Esophagus squamous epithelium (tissue), 5 donors: ENCODE measurements at places on chromosomes 11 and 22.

GRCh38 chr22:19046719-19047609 is 75.2 kb downstream of the DGCR2 start:
- DNase-seq = no peak

DNA sequence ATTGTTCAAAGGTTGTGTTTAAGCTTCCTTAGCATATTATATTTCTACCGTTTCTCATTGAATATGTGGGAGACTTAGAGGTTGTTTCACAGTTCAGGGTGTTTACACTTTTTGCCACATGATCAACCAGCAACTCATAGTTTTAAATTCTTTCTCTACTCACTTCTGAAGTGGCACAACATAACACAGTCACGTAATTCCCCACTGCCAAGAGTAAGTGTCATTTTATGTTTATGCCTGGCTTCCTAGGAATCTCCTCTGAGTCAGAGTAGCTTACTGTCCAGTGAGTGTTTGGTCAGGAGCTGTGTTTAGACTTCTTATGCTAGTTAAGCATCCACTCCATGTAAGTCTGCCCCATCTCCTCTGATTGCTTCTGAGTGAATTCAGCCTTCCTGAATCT is 520.8 kb upstream of the KIRREL3 start:
- no peak for DNase-seq

- no peak for DNase-seq
Observed at GRCh38 chr11:116517584-116517983, 255.2 kb downstream of the BUD13 start.

DNA sequence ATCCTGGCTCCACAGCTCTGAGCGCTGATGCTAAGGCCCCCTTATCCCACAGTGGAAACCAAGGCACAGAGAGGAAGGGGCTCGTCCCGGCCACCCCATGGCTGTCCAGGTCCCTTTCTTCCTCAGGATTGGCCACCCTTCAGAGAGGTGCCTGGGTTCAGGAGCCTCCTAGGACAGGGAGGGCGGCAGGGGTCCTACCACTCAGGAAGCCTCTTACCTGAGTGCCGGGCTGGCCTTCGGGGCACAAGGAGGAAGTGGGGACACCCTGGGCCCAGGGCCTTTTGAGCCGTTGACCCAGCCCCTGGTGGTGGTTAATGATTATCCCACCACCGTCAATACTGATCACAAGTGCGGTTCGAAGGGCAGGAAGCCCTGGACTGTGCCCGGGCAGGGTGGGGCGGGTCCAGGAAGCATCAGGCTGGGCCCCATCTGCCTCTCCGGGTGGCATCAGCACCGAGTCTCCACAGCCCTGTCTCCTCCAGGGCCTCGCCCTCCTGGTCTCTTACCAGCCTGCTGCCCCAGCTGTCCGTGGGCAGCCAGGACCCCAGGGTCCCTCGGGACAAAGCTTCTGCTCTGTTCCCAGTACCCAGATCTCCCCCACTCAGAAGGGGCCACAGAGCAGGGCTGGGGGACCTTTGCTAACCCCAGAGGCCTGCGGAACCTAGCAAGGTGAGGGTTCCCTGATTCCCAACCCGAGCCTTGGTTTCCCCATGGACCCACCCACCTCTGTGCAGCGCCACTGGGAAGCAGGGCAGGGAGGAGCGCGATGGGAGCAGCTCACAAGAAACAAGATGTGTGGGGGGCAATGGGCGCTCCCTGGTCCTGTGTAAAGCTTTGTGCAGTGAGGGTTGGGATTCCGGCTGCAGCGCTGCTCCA is 15.0 kb upstream of the EHD1 start:
- no peak for DNase-seq

DNA sequence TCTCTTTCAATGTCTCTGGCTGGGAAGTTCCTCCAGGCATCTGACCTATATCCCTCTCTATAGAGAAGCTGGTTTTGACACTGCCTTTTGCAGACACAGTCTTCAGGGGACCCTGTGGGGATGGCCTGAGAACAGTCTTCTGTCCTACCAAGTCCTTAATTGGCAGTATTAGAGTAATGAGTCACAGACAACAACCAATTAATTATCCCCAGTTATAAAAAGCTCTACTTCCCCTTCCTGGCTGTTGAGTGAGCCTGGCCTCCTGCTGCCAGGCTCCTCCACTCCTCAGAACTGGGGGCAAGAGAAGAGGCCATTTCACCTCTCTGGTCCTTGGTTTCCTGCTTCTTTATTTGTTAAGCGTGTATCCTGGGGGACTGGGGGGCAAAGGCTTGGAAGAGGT is 41.2 kb upstream of the KLHL35 start:
- no peak for DNase-seq

- DNase-seq = no peak
Observed at GRCh38 chr11:96130061-96130620, 206.2 kb upstream of the MTMR2 start.

DNA sequence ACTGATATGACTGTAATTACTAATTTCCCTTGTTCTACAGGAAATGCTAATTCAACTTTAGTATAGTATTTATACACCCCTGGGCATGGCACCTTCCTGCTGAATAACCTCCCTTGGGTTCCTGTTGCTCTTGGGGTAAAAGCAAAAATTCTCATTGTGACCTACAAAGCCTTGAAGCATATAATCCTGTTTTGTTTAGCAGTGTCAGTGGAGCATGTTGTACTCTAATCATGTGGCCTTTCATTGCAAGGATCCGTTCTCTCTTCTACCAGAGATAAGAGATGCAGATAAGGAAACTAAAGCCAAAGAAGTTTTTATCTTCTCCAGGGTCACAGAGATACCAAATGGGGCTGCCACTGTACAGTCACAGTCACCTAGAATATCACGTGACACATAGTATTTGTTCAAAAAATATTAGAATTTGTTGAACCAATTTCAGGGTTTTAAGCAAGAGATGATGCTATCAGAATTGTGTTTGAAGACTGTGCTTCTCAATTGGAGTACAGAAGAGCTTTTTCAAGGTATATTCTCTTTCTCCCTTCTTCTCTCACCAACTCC is 25.1 kb downstream of the CSRP3 start:
- no peak for DNase-seq

DNA sequence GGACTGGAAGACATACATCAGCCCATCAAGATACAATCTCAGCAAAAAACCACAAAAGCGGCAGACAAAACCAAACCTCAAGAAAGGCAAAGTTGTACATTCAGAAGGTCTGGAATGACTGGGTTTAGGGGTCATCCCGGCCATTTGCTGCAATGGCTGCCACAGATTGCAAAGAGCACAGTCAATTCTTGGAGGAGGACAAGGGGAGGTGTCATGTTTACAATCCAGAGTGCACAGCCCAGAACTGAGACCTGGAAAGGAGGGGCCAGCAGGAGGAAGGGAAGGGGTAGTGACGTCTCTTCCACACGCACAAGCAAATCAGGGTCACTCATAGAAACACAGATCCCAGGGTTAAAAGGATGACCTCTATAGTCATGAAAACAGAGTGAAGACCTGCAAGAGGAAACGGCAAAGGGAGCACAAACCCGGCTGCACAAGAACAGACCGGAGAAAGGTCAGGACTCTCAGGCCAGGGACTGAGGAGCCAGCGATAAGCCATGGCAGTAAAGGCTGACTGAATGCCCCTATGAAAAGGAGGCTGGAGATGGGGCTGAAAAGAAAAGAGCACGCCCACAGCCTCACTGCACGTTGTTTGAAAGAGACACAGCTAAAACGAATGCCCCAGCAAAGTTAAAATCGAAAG is 18.2 kb upstream of the MUC5AC start:
- no peak for DNase-seq

DNA sequence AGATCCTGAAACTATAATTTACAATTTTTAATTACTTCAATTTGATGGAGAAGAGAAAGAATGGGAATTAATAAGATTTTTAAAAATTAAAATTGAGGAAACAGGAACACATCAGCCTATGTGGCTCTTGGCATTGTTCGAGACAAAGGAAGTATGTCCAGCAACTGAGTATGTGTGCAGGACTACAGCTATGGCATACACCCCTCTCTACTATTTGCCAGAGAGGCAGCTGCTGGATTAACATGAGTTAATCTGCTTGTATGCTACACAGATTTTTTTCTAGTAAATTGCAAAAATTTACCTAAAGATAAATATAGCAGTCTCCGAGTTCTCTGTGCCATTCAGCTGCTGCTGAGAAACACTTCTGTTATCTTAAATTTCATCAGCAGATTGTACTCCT is 70.6 kb downstream of the PHF21A start:
- DNase-seq = no peak

DNA sequence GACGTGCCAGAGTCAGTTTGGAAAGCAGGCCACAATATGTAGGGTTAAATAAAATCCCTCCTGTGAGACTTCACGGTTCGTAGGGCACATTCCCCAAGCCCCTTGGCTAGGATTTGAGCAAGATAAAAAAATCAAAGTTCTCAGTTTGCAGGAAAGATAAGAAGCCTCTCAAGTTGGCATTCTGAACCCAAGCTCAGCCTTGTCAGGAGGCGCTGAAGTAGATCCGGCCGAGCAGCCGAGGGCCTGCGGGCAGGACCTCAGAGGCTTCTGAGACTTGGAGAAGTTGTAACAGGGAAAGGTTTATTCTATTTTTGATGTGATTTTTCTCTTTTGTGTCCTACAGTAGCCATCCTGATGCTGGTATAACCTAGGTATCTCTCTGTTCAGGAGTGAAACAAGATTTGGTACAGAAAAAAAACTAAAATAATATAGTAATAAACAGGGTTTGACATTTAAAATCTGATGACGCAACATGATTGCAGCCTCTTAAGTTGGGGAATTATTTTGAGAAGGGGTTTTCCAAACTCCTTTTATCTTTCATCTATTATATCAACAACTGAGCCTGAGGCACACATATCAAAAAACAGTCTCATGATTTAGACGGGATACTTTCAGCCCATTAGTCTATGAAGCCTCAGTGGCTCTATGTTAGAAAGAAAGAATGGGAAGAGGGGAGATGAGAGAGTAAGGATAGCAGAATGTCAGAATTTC is 10.1 kb downstream of the PATE2 start:
- DNase-seq = no peak

DNA sequence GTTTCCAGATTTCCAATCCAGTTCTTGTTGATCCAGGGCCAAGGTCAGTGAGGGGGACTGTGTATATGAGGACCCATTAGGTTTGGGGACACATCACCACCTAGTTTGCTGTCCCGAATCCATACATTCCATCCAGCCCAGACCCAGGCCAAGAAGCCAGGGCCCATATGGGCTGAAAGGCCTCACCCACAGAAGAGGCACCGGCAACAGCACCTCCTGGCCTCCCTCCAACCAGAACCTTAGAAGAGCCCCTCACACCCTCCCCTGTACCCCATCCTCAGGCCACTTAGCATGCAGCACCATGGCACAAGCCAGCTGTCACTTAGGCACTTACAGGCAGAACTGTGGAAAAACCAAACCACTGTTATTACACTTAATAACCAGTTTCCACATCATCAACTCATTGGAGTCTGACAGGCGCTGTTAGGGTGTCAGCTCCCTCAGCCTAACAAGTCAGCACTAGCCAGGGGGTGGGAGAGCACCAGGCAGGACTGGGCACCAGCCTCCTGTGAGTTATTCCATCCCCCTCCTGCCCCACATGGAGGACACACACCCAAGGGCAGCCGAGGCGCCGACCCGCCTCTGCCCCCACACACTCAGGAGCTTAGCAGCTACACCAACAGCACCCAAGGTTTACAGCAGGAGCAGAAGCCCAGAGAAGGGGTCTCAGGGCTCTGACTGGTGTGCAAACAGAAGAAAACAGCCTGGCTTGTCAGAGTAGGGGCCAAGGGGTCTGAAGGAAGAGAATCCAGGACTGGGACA is 132.0 kb downstream of the BUD13 start:
- no peak for DNase-seq

GRCh38 chr11:30255637-30256036 is 24.8 kb downstream of the FSHB start:
- no peak for DNase-seq

DNA sequence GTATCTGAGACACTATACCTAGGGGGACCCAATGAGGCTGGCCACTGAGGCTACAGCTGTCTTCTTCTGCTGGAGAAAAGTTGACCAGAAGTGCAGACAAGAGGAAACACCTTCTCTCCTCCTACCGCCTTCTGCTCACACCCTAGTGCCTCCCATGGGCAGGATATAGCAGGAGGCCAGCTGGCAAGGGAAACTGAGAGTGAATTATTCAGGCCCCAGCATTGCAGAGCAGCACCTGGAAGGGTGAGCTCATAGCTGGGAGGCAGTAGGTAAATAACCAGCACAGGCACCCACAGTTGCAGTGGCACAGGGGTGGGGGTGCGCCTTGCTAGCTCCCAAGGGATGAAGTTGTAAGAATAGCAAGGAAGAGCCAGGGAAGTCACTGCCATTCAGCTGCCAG is 267.4 kb upstream of the NCAM1 start:
- no peak for DNase-seq

GRCh38 chr11:6531267-6531752 is 34.2 kb downstream of the DNHD1 start:
- no peak for DNase-seq

DNA sequence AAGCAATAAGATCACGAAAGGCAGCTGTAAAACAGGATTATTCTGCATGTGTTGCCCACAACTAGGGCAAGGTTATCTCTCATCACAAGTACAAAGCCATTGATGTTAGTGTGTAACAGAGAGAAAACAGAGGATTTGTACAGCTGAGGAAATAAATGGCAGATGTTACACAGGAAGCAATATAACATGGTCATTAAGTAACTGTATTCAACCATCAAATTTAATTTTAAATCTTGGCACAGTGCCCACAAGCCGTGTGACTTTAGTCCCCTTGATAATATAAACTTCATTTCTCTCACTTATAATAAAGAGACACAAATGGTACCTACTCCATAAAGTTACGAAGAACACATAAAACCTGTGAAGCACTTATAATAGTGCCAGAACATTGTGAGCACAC is 17.3 kb downstream of the OR51E2 start:
- no peak for DNase-seq

- DNase-seq = no peak
Observed at GRCh38 chr22:20852076-20852475, 6.5 kb downstream of the PI4KA start.

DNA sequence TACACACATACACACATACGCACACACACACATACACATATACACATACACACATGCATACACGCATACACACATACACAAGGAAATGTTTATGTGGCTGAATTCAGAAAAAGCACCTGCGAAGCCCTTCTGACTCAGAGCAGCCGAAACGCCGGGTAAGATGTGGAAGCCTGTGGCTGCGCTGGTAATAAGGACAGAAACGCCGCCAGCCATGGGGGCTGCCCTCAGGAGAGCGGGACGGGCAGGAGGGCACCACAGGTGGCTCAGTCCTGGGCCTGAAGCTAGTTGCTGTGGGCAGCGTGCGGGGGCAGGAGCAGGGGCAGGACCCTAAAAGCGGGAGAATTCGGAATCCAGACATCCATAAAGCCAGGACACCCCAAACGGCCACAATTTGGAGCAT is 378.3 kb downstream of the BRD1 start:
- DNase-seq = no peak

GRCh38 chr11:128803011-128803410 is 64.1 kb downstream of the KCNJ1 start:
- no peak for DNase-seq

GRCh38 chr22:22226448-22227187 is 18.0 kb upstream of the VPREB1 start:
- no peak for DNase-seq

GRCh38 chr11:134533511-134533910 is 121.5 kb upstream of the B3GAT1 start:
- DNase-seq = no peak

- DNase-seq = no peak
Observed at GRCh38 chr11:62911137-62912130, 9.7 kb downstream of the CHRM1 start.
